COLO829 (cell line): ENCODE measurements at places on chromosomes 16 and 17.

GRCh38 chr16:75860326-75861053 is 134.2 kb upstream of the CPHXL start:
- DNase-seq: no peak

DNA sequence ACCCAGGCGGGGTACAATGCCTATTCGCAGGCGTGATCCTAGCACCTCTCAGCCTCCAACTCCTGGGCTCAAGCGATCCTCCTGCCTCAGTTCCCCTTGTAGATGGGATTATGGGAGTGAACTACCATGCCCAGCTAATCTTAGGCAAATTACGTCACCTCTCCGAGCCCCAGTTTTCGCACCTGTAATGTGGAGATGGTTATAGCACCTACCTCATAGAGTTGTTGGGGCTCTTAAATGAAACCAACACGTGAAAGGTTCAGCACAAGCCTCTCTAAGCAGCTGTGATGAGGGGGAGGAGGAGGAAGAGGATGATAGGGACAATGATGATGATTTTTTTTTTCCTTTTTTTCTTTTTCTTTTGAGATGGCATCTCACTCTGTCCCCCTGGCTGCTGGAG is 59.9 kb downstream of the ABR start:
- no peak for DNase-seq

GRCh38 chr16:46811682-46812081 is 19.3 kb downstream of the C16orf87 start:
- no peak for DNase-seq

- DNase-seq: no peak
Measured at GRCh38 chr17:48433896-48434295, 3.9 kb upstream of the SKAP1 start.

- no peak for DNase-seq
Measured at GRCh38 chr16:25568991-25569390, 122.8 kb upstream of the HS3ST4 start.

DNA sequence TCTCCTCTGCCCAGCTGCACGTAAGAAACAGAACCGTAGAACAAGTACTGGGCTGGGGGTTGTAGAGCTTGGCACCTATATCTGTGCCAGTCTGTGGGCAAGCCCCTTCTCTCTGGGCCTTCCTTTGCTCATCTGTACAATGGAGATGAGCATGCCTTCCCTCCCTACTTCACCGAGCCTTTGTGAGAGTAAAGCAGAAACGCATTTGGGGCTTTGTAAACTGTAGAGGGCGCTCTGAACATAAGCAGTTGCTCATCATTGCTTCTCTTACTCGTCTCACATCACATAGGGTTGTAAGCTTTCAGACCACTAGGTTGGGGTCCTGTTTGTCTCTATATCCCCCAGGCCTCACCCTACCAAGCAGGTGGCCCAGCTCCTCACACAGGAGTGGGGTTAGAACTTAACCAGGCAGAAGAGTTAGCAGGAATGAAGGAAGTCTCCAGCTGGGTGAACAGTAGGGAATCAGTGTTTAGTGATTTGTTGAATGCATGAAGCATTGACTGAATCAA is 15.1 kb downstream of the SAMD14 start:
- DNase-seq: no peak

DNA sequence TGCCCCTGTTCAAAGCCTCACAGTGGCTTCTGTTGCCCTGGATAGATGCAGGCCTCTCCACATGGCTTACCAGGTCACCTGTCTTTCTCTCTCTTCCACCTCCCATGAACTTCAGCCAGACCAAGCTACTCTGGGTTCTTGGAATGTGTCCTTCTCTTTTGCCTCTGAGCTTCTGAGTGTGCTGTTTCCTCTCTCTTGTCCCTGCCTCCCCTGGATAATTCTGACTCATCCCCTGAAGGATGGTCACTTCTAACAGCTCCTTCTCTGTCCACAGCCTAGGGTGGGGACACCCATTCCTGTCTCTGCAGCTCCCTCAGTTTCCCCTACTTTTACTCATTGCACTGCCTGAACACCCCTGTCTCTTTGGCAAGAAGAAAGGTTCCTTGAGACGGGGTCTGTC is 2.9 kb downstream of the GUCY2D start:
- DNase-seq: no peak

DNA sequence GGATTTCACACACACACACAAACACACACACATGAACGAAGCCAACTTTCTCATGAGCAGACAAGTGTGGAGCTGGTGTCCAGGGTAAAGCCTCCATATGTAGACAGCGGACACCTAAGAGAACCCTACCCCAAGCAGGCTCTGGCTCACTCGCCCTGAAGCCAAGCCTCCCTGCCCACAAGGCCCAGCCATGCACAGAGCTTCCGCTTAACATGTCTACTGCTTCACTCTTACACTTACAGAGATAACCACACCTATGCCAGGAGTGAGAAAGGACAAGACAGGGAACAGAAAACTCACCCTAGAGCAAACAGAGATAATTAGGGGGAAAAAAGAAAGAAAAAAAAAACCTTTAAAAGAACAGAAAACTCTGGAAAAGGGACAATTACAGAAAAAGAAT is 67.5 kb downstream of the CYTH1 start:
- no peak for DNase-seq

DNA sequence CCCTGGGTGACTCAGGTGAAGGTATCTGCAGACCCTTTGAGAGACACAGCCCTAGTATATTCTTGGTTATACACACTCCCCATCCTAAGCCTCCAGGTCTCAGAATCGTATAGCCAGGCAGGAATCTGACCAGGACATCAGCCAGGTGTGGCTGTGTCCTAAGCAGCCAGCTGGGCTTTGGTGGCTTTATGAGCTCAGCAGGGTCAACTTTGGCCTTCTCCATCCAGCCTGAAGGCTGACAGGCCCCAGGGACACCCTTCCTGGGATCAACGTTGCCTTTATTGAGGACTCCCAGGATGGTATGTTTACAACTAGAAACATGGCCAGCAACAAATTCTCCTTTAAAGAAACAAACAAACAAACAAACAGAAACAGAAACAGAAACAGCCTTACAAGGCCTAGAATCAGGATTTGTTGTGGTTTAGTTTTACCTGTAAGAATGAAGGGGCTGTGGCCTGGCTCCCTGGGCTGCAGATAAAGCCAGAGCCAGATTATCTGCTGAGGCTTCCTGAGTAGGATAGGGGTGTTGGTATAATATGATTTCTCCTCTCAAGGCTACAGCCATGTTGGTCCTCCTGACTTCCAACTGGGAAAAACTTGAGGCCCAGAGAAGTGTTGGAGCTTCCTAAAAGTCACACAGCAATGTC is 8.5 kb downstream of the KIF19 start:
- no peak for DNase-seq

GRCh38 chr17:596763-597644 is 117.6 kb downstream of the VPS53 start:
- DNase-seq: peak; percentile 74

GRCh38 chr16:4904942-4905615 is 31.9 kb downstream of the PPL start:
- DNase-seq: peak; percentile 14

GRCh38 chr17:41098042-41098441 is at the start of gene KRTAP4-8:
Gene KRTAP4-8, minus strand, starts transcription at chr17:41098142. Its CDS starts 58 bp downstream, at chr17:41098084.
- DNase-seq: no peak

DNA sequence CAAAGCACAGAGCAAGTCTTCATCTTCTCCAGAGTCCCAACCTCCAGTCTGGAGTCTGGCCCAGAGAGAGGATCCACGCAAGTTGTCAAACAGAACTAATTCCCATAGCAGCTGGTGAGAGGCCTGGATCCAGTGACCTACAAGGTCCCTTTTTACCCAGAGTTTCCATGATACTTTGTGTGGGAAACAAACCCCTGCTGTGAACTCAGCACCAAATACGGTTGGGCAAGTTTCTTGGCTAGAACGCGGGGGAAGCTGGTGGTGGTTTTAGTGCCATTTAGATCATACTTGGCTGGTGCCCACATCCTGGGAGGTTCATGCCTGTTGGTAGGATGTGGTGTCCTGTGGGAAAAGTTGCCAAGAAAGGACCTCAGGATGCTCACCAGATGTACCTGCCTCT is 18.1 kb downstream of the TMC7 start:
- DNase-seq: no peak

DNA sequence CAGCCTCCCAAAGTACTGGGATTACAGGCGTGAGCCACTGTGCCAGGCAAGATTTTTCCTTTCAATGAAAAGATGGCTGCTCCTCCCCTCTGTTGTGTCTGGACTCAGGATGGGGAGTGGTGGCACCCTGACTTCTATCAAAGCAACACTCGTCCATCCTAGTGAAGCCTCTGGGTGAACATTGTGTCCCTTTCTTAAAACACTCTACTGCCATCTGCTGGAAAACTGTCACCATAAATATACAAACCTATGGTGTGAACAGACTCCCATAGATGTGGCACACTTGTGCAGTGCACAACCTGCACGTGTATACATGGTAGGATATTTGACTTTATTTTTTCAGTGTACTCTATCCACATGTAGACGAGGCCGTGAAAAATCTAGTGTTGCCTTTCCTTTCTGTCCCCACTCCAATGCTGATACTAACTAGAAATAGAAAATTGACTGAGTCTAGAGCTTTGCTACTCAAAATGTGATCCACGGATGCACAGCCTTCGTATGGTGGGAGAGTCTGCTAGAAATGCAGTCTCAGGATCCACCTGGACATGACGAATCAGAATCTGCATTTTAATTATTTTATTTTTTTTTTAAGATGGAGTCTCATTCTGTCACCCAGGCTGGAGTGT is 55.9 kb upstream of the PLCG2 start:
- DNase-seq: peak; percentile 52

DNA sequence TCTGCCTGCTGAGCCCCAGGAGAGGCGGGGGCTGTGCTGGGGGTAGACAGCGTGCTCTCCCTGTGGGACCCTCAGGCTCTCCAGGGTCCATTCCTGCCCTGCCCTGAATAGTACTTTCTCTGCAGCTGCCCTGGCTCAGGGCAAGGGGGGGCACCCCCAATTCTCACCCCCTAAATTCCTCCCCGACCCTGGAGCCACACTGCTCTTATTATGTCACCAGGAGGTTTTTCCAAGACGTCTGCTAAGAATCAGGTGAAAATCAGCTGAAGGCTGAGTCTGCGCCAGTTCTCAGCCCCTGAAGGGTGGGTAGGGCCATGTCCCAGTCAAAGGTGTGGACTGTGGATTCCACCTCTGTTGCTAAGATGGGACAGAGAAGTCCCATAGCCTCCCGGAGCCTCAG is 49.9 kb upstream of the MAP3K14 start:
- no peak for DNase-seq

DNA sequence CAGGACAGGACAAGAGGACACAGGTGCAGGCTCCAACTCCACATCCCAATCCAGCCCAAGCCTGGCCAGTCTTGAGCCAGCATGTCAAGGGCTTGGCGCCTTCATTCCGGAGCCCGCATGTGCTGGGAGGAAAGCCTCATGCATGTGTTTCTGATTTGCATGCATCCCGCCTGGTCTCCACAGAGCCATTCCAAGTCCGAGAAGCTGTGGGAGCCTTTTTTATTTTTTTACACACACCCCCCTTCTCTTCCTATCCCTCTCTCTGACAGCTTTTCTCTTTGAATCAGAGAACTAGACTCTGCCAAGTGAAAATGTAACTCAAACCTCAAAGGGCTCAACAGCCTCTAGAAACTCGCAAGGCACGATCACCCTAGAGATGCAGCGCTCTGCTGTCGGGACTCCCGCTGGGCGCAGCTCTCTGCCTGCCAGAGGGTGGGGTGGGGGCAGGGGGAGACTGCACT is 45.1 kb downstream of the NOG start:
- no peak for DNase-seq

GRCh38 chr17:49760932-49761558 is 2.9 kb downstream of the FAM117A start:
- no peak for DNase-seq

DNA sequence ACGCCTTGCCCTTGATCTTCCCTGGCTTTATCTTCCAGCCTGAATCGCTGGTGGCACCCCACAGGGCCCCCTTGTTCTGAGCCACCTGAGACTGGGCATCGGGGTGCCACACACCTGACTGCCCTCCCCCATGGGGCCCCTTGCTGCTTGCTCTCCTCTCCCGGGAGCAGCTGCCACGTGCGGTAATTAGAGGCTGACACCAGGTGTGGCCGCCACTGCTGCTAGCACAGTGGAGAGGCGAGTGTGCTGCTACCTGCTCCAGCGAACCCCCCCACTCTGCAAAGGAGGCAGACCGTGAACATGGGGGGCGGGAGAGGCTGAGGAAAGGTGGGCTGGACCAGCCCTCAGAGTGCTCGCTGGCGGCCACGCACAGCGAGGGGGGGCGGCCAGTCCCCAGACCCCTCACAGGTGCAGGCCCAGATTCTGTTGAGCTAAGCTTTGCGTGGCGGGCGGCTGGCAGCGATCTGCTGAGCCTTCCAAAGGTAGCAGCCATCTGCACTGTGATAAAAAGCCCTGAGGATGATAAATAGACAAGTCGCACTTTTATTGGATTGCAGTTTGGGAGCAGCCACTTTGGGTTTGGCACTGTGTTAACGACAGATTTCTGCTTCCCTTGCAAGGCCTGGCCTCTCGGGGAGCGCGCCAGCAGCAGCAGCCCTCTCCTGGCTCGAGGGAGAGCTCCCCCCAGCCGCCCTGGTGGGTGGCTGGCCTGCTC is 167.9 kb upstream of the GSE1 start:
- DNase-seq: no peak

DNA sequence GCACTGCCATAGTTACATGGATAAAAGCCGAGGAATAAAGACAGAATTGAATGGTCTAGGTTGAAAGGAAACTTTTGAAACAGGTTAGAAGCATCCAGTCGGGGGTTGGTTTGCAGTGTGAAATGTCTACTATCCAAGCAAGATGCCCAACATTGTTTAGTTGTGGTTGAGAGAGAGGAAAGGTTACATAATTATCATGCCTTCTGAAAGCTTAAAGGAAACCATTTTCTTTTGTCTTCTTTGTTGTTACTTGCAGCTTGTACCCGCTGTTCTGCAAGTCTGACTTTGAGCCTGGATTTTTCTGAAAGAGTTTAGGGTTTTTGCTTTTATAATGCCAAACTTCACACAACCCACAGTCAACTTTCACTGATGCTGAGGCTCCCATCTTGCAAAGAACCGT is 167.9 kb downstream of the AXIN2 start:
- no peak for DNase-seq
